ENCODE measurements at places on chromosomes 13 and 19.

- DNase-seq = no peak
Observed at GRCh38 chr19:3801412-3802096, 15.4 kb upstream of the MATK start.

DNA sequence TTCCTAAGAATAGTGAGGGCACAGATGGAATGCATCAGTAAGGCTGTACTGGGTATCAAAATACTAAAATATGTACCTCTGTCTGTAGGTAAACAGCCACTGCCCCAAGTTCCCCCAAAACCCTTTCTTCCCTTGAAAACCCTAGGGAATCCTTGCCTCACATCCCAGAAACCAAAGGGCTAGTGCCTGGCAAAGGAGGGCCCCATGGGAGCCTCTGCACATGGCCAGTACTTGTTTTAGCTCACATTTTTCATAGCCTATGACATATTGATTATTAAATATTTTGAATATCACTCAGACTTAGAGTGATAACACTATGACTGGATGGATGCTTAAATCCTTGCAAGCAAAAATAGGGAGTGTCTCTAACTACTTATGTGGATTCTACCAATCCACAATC, 237.1 kb downstream of the LHFPL6 start:
- no peak for DNase-seq

DNA sequence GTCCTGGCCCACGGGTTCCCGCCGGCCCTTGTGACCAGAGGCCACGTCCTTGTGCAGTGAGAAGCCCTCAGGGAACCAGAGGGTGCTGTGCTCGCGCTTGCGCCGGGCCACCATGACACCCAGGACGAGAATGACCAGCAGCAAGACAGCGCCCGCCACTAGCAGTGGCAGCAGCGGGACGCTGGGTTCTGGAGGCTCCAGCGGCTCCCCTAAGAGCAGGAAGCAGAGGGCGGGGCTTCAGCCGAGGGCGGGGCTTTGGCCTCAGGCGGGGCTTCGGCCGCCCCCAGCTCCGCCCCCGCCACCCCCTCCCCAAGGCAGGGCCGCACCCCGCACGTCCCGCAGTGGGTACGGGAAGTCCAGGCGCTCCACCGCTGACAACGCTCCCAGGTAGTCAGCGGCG, 30.4 kb downstream of the NOTCH3 start:
- no peak for DNase-seq

GRCh38 chr19:31900991-31901390, 444.4 kb upstream of the ZNF507 start:
- no peak for DNase-seq

DNA sequence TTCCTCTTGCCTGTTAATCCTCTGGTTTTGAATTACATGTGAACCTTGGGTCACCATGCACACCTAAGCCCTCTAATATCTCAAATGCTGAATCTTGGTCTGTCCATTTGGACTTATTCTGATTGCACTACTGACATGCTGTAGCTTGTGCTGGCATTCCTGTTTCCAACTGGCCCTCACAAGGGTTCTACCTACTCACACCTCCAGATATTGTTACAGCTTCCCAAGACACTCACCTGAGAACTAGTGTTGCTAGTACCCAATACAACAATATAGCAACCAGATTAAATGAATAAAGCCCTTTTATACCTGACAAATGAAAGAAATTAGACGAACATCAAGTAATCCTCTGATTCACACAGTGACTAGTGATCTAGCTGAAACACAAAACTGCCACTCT, 16.6 kb downstream of the TEX30 start:
- no peak for DNase-seq

GRCh38 chr13:31859571-31859970, 120.2 kb downstream of the RXFP2 start:
- DNase-seq = no peak

All from vagina (tissue), 2 donors.